ENCODE measurements at places on chromosomes 5 and 9. TPM values are rescaled to one million over a fixed set of nuclear protein-coding genes. Genes with fewer than 3 reads are reported as not detected.

DNA sequence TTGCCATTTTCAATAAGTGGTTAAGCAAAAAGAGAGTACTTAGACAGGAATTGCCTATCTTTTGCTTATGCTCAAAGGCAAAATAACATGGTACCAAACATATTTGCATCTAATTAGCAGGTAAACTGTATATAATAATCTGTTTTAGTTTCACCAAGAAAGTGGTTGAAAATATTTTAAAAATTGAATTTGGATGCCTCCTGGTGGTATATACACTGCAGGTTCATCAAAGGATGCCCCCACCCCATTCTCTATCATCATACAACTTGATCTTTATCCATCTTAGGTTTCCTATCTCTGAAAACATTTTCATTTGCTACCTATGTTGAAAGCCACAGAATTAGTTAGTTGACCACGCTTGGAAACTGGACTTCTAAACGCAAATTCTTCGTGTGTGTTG lies 47.0 kb upstream of the MROH2B start:
- no peak for DNase-seq

GRCh38 chr5:39231705-39232525 lies 12.6 kb upstream of the FYB1 start:
- no peak for DNase-seq

DNA sequence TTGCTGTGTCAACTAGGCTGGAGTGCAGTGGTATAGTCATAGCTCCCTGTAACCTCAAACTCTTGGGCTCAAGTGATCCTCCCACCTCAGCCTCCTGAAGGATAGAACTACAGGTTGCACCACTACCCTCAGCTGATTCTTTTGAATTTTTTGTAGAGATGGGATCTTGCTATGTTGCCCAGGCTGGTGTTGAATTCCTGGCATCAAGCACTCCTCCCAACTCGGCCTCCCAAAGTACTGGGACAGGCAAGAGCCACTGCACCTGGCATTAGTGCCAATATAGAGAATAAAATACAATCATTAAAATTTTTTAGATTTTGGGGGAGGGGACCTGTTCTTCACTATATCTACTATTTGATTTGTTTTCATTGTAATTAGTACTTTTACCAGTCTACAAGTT lies 15.4 kb downstream of the PPIP5K2 start:
- no peak for DNase-seq

- DNase-seq = no peak
Observed at GRCh38 chr9:129681924-129682323, 16.5 kb downstream of the PRRX2 start.

- no peak for DNase-seq
Observed at GRCh38 chr5:80860924-80861613, 99.1 kb upstream of the RASGRF2 start.

DNA sequence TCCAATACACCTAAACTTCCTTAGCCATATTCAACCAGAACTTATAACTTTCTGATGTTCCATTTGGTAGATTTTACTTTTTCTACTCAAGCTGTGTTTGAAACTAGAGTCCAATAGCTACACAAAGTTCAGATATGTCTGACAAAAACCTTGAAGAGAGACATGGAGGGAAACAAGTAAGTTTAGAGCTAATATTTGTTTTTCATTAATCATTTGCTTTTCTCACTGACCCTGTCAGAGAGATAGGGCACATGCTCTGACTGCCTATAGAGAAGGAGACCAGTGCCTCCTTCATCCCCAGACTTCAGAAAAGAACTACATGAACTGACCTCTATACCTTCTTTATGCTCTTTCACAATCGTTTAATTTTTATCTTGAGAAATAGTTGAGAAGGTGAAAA lies 157.0 kb upstream of the PPP1R2B start:
- no peak for DNase-seq

- DNase-seq = no peak
Observed at GRCh38 chr5:32722957-32723356, 11.8 kb downstream of the NPR3 start.

Gene FST
- total RNA-seq = 0.34 TPM

Gene SNCB
- total RNA-seq = not detected

Gene CCL27
- 1.0 TPM for total RNA-seq
